ENCODE measurements at places on chromosomes 3 and 15.

DNA sequence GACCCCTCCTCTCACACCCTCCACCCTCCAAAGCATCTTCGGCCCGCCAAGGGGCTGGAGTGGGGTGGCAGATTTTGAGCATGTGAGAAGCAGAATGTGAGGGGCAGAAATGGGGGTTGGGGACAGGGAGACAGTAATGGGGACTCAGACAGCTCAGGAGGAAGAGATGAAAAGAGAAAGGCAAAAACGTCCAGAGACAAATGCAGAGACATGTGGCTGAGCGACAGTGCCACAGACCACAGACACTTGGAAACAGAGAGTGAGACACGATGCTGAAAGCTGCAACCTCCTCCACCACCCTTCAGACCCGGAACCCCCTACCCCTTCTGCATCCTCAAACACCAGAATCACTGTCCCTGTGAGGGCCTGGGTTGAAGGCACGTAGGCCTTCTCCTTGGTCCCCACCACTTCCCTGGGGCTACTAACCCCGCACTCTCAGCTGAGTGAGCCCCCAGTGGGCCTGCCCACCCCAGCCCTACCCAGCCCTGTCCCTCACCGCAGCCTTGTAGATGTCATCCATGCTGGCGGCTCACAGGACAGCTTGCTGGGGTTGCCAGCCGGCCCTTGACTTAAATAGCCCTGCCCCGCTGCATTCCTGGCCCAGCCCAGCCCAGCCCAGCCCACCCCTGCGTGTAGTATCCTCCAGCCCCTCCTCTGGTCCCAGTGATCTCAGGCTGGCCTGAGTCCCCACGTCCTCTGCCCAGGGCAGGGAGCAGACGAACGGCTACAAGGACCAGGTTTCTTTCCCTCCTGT lies at the start of gene TNNC1:
TSS of gene TNNC1 (minus strand) at position 546 of the 754 bp plus-strand sequence. CDS start at position 520, 26 bp downstream.
- no peak for DNase-seq

DNA sequence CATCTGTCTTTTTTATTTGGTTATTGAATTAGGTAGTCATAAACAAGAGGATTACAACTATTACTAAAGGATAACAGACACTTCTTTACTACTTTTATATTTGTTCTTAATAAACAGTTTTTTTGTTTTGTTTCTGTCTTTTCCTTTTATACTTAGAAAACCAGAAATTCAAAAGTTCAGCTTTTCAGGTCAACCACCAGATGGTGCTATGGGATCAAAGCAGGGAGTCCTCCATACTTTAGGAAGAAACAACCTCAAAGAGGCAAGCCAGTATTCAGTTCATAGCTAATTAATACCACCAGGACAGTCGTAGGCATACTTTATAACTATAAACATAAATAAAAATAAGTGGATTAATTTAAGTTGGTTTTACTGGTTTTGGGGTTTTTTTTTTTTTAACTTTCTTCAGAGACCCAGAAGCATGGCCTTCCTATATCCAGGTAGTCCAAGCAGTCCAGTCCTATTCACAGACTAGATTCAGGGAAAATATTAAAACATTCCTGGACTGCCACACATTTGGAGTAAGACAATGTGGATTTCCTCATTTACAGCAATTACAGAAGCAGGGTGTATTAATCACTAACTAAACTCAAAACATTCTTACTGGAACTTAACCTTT lies 16.0 kb upstream of the EID1 start:
- DNase-seq: no peak

DNA sequence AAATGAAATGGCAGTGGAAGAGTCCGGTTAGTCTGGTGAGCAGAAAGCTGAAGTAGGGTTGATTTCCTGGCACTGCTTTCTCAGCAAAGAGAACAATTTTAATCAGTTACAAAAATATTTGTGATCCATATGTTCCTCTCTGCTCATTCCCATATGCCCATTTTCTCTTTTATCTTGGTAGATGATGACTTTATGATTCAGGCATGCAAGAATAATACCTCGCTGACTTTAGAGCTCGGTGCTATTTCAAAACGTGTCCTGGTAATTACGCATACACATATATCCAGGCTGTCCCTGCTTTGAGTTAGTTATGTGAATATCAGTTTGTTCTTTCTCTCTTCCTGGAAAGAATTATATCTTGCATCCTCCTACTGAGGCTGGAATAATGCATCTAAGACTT lies 38.5 kb downstream of the ARPP21 start:
- no peak for DNase-seq

- DNase-seq: no peak
These were observed 263.6 kb upstream of the GOLGA6L4 start for GRCh38 chr15:83971992-83972391.

GRCh38 chr3:186705882-186706780 lies 11.0 kb upstream of the KNG1 start:
- no peak for DNase-seq

DNA sequence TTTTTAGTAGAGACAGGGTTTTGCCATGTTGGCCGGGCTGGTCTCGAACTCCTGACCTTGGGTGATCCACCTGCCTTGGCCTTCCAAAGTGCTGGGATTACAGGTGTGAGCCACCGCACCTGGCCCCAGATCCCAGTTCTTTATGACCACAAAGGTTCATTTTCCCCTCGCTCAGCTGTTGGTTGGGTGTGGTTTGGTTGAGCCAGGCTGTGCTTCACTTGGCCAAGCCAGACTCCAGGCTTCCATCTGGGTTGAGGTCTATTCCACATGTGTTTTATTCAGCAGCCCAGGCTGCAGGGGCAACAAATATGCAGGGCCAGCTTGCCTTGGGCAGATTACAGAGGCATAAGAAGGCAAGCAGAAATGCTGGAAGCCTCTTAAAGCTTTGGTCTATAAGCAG lies 13.7 kb downstream of the CGNL1 start:
- DNase-seq: no peak

- no peak for DNase-seq
These were observed 36.7 kb upstream of the SLC6A1 start for GRCh38 chr3:10955711-10956453.

DNA sequence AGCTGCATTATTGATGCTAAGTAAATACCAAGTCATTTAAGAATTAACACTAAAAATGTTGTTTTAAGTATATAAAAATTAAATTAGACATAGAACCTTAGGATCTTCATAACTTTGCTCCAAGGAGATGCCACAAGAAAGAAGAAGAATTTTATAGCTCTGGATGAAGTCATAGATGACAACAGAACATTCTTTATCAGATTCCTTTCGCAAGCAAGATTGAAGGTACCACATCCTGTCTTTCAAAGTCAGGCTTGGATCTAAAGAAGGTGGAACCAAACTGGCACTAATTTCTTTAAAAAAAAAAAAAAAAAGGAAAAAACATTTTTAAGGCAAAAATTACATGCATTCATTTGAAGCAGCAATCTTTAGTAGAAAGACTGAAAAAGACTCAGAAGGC lies 62.5 kb downstream of the POLQ start:
- no peak for DNase-seq

- peak; percentile 89 for DNase-seq
These were observed 54.7 kb downstream of the LRRC28 start for GRCh38 chr15:99305761-99306505.

DNA sequence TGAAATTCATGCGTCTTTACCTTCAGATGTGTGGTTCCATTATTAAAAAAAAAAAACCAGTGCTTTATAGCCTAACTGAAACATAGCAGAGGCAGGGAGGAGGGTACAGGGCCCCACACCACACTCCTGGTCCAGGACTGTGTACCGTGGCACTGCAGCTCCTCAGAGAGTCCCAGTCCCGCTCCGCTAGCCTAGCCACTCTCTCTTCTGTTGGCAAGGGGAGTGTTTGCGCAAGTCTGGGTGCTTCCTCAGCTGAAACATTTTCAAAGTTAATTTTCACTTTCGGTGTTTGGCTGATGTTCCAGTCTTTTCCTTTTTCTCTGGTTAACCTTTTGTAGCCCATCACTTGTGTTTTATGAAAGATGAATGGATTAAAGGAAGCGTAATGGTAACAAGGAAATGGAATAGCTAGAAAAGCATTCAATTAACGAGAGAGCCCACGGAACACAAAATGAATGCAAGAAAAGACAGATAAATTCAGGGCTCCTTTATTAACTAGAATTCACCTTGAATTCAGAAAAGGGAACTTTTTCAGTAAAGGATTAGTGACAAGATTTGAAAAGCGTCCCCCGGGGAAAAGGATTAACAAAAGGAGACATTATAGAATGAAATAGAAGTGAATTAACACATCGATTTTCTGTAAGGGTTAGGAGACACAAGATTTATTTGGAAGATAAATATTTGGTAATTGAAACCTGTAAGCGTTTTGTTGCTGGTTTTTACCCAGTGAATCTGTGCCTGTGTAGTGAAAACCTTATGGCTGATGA lies 177.0 kb downstream of the CACNA2D3 start:
- DNase-seq: no peak

- DNase-seq: no peak
These were observed 8.8 kb upstream of the SLC15A2 start for GRCh38 chr3:121885386-121885785.

GRCh38 chr15:99613887-99614647 lies 48.3 kb downstream of the MEF2A start:
- DNase-seq: no peak

DNA sequence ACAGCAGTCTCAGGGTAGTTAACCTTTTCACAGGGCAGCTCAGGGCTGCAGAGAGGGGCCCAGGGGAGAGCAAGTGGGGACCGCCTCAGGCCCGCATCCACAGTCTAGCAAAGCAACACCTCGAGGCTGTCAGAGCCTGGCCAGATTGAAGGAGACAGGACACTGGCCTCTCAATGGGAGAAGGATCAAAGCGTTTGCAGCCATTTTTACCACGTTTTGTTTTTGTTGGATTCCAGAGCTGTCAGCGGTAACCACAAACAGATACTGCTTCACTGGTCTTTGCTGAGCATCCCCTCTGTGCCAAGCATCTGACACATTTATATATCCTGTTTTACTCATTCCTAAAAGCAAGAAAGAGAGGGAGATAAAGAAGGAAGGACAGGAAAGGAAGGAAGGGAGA lies 153.8 kb downstream of the SHQ1 start:
- DNase-seq: no peak

DNA sequence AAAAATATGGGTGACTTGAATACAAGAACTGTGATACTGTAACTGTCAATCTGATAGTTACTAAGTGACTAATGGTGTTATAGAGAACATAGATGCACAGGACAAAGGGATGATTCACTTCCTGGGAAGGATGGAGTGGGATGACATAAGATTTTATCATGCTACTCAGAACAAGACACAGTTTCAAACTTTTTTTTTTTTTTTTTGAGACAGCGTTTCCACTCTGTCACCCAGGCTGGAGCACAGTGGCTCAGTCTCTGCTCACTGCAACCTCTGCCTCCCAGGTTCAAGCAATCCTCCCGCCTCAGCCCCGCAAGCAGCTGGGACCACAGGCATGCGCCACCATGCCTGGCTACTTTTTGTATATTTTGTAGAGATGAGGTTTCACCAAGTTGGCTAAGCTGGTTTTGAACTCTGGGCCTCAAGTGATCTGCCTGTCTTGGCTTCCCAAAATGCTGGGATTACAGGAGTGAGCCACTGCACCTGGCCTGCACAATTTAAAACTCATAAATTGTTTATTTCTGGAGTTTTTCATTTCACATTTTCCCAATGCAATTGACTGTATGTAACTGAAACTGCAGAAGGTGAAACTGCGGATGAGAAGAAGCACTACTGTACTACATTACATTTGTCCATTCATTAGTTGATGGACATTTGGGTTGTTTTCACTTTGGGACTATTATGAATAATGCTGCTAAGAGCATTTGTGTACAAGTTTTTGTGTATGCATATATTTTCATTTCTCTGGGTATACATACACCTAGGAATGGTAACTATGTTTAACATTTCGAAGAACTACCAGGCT lies 40.6 kb downstream of the ADIPOQ start:
- DNase-seq: no peak

- DNase-seq: no peak
These were observed 27.9 kb upstream of the SNRPA1 start for GRCh38 chr15:101322854-101323477.

Measured in NCI-H1417 (cell line).